ENCODE measurements at places on chromosomes 3 and 15.

DNA sequence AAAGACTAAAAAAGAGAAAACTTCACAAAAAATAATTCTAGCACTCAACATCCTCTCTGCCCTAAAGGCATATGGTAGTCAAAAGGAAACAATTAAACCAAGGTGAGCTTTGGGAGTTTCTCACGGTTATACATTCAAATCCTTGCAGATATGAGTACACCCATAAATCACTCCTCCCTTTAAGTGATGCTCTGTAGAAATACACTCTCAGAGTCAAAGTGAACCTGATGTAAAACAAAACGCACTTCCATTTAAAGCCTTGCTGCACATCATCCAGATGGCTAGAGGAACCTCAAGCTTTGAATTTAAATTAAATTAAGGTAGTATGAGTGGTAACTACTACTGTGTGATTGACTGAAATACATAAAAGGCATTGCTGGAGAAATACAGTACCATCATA is 36.0 kb upstream of the AADAC start:
- no peak for DNase-seq

DNA sequence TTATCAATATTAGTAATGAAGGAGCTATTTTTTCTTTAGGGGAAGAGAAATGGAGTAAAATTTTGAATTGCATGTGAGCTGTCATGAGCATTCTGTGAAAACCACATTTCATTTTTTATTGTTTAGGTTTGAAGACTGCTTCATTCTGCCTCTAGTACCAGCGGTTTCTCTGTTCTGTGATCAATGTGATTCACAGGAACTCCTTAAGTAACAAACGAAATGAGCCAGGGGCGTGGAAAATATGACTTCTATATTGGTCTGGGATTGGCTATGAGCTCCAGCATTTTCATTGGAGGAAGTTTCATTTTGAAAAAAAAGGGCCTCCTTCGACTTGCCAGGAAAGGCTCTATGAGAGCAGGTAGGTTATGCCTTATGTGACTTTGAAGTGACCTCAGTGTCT is 13.0 kb downstream of the NIPA2 start:
- DNase-seq = no peak

DNA sequence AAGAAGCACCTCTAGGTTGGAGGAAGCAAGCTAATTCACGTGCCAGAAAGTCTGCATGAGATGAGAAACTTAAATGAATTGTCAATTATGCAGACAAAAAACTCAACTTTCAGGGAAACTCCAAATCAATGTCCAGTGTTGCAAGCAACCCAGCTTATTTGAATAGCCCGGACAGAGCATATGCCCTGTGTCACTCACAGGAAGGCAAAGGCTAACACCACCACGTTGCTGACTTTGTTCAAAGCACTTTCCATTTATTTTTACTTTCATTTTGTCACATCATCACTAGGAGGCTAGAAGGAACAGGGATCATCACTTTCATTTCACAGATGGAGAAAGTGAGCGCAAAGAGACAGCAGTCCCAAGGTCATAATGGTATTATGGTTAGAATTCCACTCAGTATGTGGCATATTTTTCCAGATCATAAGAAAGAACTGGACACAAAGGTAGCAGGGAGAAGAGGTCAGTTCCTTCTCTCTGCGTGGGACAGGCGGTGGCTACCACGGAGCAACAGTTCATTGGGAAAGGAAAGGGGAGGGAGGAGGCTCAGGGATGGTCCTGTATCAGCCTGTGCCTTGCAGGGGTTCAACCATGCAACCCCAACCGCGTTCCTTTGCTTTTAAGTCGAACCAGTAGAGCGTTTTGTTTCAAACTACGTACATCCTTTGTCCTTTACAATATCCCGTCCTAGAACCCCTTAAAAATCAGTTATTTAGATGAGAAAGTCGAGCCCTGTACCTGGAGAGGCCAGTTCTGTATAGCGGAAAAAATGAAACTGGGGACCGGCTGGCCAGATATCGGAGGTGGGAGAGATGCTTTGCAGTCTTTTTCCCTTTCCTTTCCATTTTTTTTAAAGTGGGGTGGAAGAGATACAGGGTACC is 1.1 kb downstream of the HEG1 start:
- peak; percentile 59 for DNase-seq

DNA sequence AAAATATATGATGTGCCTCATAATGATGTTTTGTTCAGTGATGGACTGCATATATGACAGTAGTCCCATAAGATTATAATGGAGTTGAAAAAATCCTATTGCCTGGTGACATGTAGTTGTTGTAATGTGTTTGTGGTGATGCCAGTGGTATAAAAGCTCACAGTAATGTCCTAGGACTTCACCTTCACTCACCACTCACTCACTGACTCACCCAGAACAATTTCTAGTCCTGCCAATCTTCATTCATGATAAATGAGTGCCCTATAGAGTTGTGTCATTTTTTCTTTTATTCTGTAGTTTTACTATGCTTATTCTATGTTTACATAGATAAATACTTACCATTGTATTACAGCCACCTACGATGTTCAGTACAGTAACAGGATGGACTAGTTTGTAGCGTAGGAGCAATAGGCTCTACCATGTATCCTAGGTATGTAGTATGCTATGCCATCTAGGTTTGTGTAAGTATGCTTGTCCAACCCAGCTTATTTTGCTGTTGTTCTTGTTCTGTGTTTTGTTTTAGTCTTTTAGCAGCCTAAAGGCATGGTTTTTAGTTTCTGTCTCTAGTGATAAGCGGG is 88.5 kb upstream of the LRRFIP2 start:
- DNase-seq = no peak

Measured in Ammon's horn (tissue), 1 donor.